A549 treated with dexamethasone at 1 μM for 4 hours (cell line): ENCODE measurements at places on chromosomes 11 and 22. TPM values are rescaled to one million over a fixed set of nuclear protein-coding genes. Genes with fewer than 3 reads are reported as not detected.

Gene SPI1
- 0.19 to 0.21 TPM in 2 of 5 replicates, not detected in the others for total RNA-seq

Gene ARRB1
- 16.2 to 30.9 TPM (median 29.5 TPM) in 5 replicates for total RNA-seq

Gene LDHAL6A
- total RNA-seq = not detected in 5 replicates

Gene CTSW
- 0.07 to 0.15 TPM in 2 of 5 replicates, not detected in the others for total RNA-seq

Gene PKNOX2
- 0.05 TPM in 1 of 5 replicates, not detected in the others for total RNA-seq

Gene OR52E8
- not detected in 5 replicates for total RNA-seq

Gene ARHGAP42
- total RNA-seq = 4.2 to 6.8 TPM (median 4.8 TPM) in 5 replicates

Gene DRD2
- 0.06 to 0.09 TPM in 2 of 5 replicates, not detected in the others for total RNA-seq

Gene MUC5AC
- total RNA-seq = 0.60 to 2.9 TPM (median 1.6 TPM) in 5 replicates

Gene OR56A1
- total RNA-seq = not detected in 5 replicates

Gene C11orf86
- 37.3 to 63.3 TPM (median 53.3 TPM) in 5 replicates for total RNA-seq

Gene EMID1
- 0.19 to 0.54 TPM (median 0.23 TPM) in 5 replicates for total RNA-seq

Gene MFRP
- total RNA-seq = not detected in 5 replicates

Gene APOL4
- total RNA-seq = 0.02 to 0.14 TPM in 2 of 5 replicates, not detected in the others
